ENCODE measurements at places on chromosomes 11 and 22.

- DNase-seq, result no peak
Observed at GRCh38 chr22:26709617-26710390, 52.4 kb downstream of the MIAT start.

GRCh38 chr11:109957000-109957399 lies 136.2 kb upstream of the ZC3H12C start:
- DNase-seq, result no peak

- no peak for DNase-seq
Observed at GRCh38 chr11:108224366-108224765, 1.5 kb downstream of the ATM start.

GRCh38 chr22:30891443-30891755 lies 77.2 kb downstream of the MORC2 start:
- no peak for DNase-seq

DNA sequence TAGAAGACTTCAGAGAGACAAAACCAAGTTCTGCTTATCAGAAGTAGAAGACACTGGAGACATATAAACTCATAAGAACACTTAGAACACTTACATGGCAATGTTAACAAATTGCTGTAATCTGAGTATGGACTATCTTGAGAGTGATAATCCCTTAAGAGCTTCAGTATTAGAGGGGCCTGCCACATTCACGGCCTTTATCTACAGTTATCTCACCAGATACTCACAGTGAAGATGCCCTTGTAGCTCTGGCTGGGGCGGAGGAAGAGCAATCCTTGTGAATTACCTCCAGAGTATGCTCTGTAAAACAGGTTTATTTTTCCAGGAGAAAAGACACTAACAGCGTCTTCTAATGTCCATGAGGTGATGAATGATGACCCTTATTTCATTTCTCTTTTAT lies 762.8 kb downstream of the FAM181B start:
- no peak for DNase-seq

- DNase-seq, result no peak
Observed at GRCh38 chr11:117882311-117882905, 6.0 kb upstream of the FXYD6 start.

All from stimulated activated CD4-positive, alpha-beta T cell treated with anti-CD3 and anti-CD28 coated beads, TNF-alpha, amount 100 ng/mL, for 24 hours (primary cell).